Activated CD8-positive, alpha-beta memory T cell treated with anti-CD3 and anti-CD28 coated beads, Interleukin-2, amount 50 U/mL, for 48 hours (primary cell): ENCODE measurements at places on chromosomes 5 and 9.

GRCh38 chr5:180593446-180594206 lies 2.3 kb upstream of the SCGB3A1 start:
- no peak for DNase-seq

DNA sequence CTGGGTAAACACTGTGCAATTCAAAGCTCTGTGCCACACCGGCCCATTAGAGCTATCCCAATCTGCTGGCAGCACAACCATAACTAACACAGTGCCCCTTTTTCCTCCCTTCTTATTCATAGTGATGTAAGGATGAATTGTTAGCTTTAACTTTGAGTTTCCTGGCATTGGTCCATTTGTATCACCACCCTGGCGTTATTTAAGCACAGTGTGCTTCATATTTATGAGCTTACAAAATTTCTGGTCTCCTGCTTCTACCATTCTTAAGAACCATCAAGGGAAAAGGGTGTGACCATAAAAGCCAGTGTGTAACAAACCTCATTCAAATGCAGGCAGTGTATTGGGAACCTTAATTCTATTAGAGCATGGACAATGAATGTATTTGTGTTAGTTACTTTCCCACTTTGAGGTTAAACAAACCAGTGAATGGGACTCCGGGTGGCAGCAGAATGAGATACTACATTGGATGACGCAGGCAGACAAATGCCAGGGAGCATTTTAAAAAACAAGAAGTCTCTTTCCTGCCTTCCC lies 222.6 kb downstream of the TMEM161B start:
- no peak for DNase-seq

DNA sequence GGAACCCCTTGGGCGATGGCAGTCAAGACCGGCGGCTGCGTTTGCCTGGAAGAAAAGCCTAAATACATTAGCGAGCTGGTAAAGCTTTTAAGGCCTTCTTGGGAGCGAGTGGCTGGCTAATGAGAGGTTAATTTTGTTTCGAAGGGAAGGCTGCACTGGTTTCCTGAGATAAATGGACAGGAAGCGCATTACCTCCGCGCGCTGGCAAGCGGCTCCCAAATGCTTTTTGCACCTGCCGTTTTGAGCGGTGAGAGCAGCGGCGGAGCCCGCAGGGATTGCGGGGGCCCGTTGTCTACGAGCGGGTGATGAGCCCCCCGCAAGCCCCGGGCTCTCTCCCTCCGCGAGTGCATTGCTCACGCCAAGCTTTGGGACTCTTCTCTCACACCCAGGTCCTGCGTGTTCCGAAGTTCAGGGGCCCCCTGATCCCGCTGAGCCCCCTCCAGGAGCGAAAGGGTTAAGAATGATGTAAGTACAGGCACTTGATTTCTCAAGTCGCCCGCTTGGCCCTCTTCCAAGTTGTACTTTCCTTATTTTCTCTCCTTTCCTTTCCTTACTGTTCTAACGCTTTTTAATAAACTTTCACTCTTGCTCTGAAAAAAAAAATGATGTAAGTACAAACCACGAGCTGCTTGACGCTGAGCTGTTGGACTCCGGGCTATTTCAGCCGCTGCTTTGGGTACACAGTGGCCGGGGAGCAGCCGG lies 3.1 kb upstream of the RGMB start:
- DNase-seq = peak; percentile 62

- DNase-seq = no peak
These were observed 416.2 kb downstream of the IRX2 start for GRCh38 chr5:2335125-2335732.
